ENCODE measurements at places on chromosomes 1 and 21. TPM values are rescaled to one million over a fixed set of nuclear protein-coding genes. Genes with fewer than 3 reads are reported as not detected.
A peak's percentile ranks its signal among the peaks of the same experiment; 100 is the strongest.

DNA sequence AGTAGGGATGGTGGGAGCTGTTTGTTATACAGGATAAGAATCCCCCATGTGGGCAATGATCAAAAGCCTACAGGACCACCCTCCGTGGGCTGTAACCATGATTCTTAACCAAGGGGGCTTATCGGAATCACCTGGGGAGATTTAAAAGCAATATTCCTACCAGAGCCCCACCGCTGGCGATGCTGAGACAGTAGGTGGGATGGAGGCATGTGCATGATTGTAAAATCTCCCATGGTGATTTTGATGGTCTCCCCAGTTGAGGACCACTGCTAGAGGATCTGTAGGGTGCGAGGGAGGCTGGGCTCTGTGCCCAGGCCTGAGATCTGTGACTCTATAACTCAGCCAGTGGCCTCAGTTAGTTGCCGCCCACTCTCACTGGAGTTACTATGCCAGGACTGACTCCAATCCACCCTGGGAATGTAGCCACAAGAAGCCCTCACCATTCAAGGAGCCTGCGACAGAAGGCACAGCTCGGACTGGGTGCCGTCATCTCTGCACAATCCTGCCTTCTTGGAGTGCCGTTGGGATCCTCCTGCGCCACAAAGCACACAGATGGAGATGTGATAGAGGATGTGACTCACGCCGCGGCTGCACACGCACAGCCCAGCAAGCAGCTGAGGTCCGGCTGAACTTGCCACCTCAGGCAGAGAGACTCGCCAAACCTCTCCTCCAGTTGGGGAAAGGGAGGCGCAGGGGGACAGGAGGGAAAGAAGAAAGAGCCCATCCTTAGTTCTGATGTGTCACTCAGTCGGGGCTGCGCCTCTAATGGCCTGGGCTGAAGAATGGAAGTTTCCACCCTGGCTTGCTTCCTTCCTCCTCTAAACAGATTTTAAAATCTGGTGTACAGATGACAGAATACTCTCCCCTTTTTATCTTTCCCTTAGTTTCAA lies 26.5 kb downstream of the AKNAD1 start:
- H3K36me3 ChIP-seq, result no peaks in the 10 kb centered on the region
- peak; percentile 77 for DNase-seq
- peaks cover 9% of the 10 kb centered on the region for H3K4me1 ChIP-seq
- peak overlapping the region; percentile 88 for H3K27ac ChIP-seq

DNA sequence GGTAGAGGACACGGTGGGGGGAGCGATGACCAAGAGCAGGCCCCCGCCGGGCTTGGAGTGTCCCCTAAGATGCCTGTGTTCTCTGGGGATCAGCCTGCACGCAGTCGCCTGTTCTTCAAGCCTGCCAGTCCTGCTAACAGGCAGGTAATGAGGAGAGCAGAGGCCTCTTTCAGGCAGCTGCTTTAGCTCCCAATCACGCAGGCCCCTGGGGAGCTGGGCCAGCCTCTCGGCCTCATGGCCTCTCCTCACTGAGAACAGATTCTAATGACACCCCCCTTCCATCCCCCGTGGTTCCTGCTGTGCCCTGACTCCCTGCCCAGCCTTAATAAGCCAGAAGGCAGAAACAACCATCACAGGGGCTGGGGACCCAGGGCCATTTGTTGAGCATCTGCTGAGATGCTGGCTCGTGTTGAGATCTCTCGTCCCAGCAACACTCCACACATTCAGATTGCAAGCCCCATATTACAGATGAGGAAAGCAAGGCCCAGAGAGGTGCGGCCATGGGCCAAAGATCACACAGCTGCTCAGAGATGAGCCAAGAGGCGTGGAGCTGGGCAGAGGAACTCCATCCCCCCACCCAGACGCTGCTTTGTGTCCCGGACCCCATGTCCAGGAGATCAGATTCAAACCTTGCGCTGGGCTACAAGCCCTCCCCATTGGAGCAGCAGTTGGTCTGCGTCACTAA lies 71.6 kb upstream of the CASZ1 start:
- H3K4me3 ChIP-seq, result no peak overlapping the region
- H3K27ac ChIP-seq, result no peak overlapping the region
- DNase-seq, result peak; percentile 64
- H3K27me3 ChIP-seq, result no peaks in the 10 kb centered on the region
- H3K36me3 ChIP-seq, result no peaks in the 10 kb centered on the region
- H3K4me1 ChIP-seq, result peaks cover 27% of the 10 kb centered on the region

GRCh38 chr1:228305721-228306152 lies 97.9 kb downstream of the OBSCN start:
- H3K27ac ChIP-seq, result no peak overlapping the region
- no peak overlapping the region for H3K4me3 ChIP-seq
- no peak for DNase-seq
- H3K27me3 ChIP-seq, result no peaks in the 10 kb centered on the region

The DYNLT5 gene
- 11.1 TPM for total RNA-seq

The KRTAP12-2 gene
- total RNA-seq, result not detected

Measured in lung (tissue), 17 donors.